Stomach (tissue), 19 donors: ENCODE measurements at places on chromosomes 1 and 21. TPM values are rescaled to one million over a fixed set of nuclear protein-coding genes. Genes with fewer than 3 reads are reported as not detected.

DNA sequence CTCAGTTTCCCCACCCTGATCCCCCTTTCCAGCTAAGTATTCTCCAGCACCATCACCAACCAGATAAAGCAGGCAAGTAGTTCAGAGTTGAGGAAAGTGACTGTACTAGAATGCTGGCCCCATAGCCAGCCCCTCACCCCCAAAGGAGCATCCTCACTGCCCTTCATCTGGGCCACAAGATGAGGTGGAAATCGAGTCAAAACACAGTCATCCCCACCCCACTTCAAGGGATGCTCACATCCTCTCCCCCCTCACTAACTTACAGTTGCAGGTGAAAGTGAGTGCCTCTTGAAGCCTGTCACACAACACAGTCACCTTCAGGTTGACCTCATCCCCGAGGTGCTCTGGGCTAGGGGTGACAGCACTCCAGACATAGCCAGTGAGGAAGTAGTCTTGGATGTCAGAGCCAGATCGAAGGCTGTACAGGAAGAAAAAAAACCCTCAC is 30.4 kb downstream of the PIK3C2B start:
- H3K27me3 ChIP-seq, result no peaks in the 10 kb centered on the region
- peak overlapping the region; percentile 37 for H3K27ac ChIP-seq
- peaks cover 61% of the 10 kb centered on the region for H3K4me1 ChIP-seq
- no peak overlapping the region for H3K4me3 ChIP-seq

DNA sequence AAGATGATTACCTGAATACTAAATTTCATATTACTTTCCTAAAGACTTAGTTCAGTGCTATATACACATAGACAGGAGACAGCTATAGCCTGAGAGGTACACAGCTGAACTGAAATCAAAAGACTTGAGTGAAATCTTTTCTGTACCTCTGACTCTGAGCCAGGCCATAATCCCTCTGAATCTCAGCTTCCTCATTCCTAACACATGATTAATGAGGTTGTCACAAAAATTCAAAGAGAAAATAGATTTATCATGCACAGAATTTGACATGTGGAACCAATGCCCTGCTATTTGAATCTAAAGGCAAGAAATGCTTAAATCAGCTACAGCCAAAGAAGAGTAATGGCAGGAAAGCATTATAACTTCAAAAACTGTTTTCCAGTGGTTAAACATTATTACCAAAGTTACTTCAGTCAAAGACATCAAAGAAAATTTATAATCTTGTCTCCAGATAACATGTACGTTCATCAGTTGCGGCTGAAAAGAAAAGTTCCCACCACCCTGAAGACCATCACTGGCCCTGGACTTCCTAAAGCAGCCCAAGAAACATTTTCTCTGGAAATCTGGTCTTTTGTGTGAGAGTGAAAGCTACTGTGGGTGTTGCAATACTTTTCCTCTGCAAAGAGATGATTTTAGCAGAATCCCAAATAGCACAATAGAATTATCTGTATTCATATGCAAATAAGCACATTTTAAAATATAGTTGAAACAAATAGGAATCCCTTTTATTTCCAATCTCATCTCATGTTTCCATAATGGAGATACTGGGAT is 13.8 kb upstream of the ATP1A1 start:
- H3K27me3 ChIP-seq, result no peaks in the 10 kb centered on the region
- H3K36me3 ChIP-seq, result no peaks in the 10 kb centered on the region
- DNase-seq, result no peak
- H3K4me1 ChIP-seq, result no peaks in the 10 kb centered on the region
- H3K4me3 ChIP-seq, result no peak overlapping the region

DPT gene
- total RNA-seq, result 21.7 TPM

GRCh38 chr1:185971688-185972087 is 237.5 kb downstream of the HMCN1 start:
- no peaks in the 10 kb centered on the region for H3K36me3 ChIP-seq
- no peak for DNase-seq

JMJD4 gene
- total RNA-seq, result 17.5 TPM

ACTL8 gene
- total RNA-seq, result not detected

GRCh38 chr1:202888221-202888530 is 773 bp downstream of the RABIF start:
- peak overlapping the region; percentile 86 for H3K4me3 ChIP-seq
- H3K27me3 ChIP-seq, result no peaks in the 10 kb centered on the region
- peaks cover 37% of the 10 kb centered on the region for H3K36me3 ChIP-seq
- H3K27ac ChIP-seq, result peak overlapping the region; percentile 97

DNA sequence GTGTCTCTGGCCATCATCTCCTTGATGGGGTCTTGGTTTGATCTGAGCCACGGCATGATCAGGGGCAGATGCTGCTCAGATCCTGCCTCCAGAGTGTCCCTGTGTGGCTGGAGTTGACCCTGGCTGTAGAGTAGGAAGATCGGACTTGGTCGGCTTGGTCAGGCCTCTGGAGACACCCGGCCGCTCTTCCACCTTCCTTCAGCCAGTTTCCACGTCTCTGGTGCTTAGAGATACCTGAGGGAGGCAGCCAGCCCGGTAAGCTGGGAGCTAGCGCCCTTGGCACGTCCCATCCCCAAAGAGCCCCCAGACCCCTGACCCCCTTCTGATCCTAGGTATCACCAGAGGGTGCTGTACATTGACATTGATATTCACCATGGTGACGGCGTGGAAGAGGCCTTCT is 8.8 kb downstream of the MARCKSL1 start:
- H3K36me3 ChIP-seq, result peaks cover 90% of the 10 kb centered on the region
- H3K27me3 ChIP-seq, result no peaks in the 10 kb centered on the region
- H3K27ac ChIP-seq, result no peak overlapping the region
- H3K4me3 ChIP-seq, result no peak overlapping the region
- no peak for DNase-seq
- H3K4me1 ChIP-seq, result peaks cover 20% of the 10 kb centered on the region

DNA sequence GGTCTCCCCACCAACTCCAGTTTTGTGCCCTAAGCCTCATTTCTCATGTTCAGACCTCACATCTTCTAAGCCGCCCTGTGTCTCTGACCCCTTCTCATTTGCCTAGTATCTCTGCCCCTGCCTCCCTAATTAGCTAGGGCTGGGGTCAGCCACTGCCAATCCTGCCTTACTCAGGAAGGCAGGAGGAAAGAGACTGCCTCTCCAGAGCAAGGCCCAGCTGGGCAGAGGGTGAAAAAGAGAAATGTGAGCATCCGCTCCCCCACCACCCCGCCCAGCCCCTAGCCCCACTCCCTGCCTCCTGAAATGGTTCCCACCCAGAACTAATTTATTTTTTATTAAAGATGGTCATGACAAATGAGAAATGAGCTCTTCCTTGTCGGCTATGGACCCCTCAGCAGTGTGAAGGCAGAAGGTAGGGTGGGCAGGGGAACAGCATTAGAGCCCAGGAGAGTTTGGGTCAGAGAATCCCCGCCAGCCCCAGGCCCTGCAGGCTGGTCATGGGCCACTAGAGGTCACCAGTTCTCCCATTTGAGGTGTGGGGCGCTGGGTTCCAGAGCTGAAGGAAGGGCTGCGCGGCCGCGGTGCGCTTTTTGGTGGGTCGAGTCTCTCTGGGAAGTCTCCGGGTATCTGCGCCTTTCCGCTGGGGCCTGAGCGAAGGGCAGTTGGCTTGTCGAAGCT is 11.5 kb downstream of the ADAMTSL4 start:
- DNase-seq, result peak; percentile 92
- peaks cover 22% of the 10 kb centered on the region for H3K36me3 ChIP-seq
- H3K27ac ChIP-seq, result peak overlapping the region; percentile 97
- H3K4me1 ChIP-seq, result peaks cover 59% of the 10 kb centered on the region
- peak overlapping the region; percentile 49 for H3K4me3 ChIP-seq

RNF186 gene
- total RNA-seq, result not detected

HEYL gene
- total RNA-seq, result 0.58 TPM
